ENCODE measurements at places on chromosomes 2 and 18. TPM values are rescaled to one million over a fixed set of nuclear protein-coding genes. Genes with fewer than 3 reads are reported as not detected.

The SLC30A3 gene
- 0.11 TPM for total RNA-seq

The ZNF385B gene
- 2.6 TPM for total RNA-seq

The FRZB gene
- total RNA-seq: not detected

The ECEL1 gene
- not detected for total RNA-seq

The MC5R gene
- total RNA-seq: not detected

The UGGT1 gene
- total RNA-seq: 75.0 TPM

The MPP4 gene
- total RNA-seq: not detected

The AGXT gene
- total RNA-seq: not detected

The DSG2 gene
- total RNA-seq: 203 TPM
